ENCODE measurements at places on chromosomes 4 and X. TPM values are rescaled to one million over a fixed set of nuclear protein-coding genes. Genes with fewer than 3 reads are reported as not detected.

Gene HSD17B13
- total RNA-seq = 1.1 TPM

Gene GAGE12H
- not detected for total RNA-seq

DNA sequence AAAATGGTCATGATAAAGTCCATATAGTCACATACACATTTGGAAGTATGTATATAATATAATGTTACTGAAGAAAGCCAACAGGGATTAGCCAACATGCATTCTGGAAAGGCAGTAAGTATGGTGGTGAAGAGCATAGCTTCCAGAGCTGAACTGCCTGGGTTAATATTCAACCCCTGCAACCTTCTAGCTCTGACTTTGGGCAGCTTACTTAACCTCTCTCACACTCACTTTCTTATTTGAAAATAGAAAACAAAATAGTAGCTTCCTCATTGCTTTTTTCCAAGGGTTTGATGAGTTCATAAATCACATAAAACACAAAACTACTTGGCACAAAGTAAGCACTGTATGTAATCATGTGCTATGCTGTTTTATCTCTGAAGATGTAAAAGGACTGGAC lies 216.4 kb downstream of the CHIC2 start:
- DNase-seq = peak; percentile 29

DNA sequence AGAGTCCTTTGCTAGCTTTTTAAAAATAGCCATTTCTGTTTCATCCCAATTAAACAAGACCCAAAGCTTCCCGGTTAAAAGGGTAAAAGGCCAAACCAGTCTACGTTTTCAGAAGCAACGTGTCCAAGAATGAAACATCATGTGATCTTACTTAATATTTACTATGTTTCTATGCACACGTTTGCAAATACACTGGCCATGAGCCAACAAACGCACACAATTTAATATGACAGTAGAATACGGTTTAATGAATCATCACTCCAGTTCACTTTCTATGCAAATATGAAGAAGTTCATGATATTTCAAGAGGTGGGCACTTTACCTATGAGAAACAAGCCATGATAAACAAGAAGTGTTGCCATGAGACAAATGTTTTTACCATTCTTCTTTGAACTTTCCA lies 4.3 kb downstream of the NR0B1 start:
- no peak for DNase-seq

DNA sequence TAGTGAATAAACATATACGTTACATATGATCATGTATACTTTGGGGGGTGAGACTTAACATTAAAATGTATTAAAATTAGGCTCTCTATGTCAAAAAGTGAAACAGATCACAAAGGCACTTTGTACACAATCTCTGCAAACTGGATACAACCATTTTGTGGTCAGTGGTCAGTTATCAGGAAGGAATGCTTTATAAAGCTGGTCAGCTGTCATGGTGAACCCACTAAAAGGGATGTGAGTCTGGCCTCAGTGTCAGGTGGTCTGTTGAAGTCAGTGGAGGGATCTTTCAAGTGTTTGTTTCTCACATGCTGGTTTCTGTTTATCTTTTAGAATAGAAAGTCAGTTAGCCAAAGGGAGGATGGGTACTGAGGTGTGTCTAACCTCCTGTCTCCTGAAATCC lies 875.5 kb upstream of the INTU start:
- DNase-seq = no peak
